NCI-H460 (cell line): ENCODE measurements at places on chromosomes 7 and 10. TPM values are rescaled to one million over a fixed set of nuclear protein-coding genes. Genes with fewer than 3 reads are reported as not detected.

- no peak for DNase-seq
Measured at GRCh38 chr10:51273574-51273973, 199.3 kb downstream of the PRKG1 start.

GRCh38 chr7:16411391-16411790 is 9.9 kb downstream of the CRPPA start:
- DNase-seq = peak; percentile 31

GRCh38 chr10:122374859-122375678 is 561 bp downstream of the PLEKHA1 start:
- DNase-seq = peak; percentile 17

GRCh38 chr10:95309958-95310357 is 19.2 kb upstream of the PDLIM1 start:
- no peak for DNase-seq

DNA sequence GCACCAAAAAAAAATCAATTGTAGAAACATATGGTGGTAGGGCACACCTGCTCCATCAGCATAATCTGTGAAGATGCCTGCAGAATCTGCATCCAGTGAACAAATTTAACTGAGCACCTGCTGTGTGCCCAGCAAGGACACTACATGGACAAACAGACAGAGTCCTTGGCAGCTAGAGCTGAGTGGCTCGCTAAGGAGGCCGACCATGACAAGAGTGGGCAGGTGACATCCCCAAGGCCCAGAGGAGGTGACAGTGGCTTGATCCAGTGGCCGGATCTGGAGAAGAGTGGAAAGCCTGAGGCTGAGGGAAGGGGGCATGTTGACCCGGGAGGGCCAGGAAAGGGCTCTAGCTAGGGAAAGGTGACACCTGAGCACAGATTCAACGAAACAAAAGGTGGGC is 68.1 kb downstream of the MAD1L1 start:
- no peak for DNase-seq

GRCh38 chr7:94169682-94170081 is 165.5 kb upstream of the BET1 start:
- no peak for DNase-seq

DNA sequence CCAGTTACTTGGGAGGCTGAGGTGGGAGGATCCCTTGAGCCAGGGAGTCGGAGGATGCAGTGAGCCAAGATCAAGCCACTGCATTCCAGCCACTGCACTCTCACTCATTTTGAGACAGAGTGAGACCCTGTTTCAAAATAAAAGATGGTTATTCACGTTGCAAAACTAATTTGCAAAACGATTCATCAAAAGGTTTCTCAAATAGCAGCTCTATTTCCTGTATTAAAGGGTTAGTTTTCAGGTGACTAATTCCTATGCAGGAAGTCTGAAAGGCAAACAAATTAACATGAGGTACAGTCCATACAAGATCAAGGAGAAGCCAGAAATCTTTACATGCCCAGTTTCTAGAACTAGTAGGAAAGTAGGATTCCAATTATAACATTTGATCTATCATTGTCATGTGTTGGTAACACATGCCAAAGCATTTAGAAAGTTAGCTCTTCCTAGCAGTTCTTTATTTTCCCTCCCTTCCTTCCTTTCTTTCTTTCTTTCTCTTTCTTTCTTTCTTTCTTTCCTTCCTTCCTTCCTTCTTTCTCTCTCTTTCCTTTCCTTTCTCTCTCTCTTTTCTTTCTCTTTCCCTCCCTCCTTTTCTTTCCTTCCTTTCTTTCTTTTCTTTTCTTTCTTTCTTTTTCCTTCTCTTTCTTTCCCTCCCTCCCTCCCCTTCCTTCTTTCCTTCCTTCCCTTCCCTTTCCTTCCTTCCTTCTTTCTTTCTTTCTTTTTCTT is 49.3 kb downstream of the DENND2A start:
- no peak for DNase-seq

- DNase-seq = no peak
Measured at GRCh38 chr10:65335311-65335710, 1590.5 kb upstream of the LRRTM3 start.

DNA sequence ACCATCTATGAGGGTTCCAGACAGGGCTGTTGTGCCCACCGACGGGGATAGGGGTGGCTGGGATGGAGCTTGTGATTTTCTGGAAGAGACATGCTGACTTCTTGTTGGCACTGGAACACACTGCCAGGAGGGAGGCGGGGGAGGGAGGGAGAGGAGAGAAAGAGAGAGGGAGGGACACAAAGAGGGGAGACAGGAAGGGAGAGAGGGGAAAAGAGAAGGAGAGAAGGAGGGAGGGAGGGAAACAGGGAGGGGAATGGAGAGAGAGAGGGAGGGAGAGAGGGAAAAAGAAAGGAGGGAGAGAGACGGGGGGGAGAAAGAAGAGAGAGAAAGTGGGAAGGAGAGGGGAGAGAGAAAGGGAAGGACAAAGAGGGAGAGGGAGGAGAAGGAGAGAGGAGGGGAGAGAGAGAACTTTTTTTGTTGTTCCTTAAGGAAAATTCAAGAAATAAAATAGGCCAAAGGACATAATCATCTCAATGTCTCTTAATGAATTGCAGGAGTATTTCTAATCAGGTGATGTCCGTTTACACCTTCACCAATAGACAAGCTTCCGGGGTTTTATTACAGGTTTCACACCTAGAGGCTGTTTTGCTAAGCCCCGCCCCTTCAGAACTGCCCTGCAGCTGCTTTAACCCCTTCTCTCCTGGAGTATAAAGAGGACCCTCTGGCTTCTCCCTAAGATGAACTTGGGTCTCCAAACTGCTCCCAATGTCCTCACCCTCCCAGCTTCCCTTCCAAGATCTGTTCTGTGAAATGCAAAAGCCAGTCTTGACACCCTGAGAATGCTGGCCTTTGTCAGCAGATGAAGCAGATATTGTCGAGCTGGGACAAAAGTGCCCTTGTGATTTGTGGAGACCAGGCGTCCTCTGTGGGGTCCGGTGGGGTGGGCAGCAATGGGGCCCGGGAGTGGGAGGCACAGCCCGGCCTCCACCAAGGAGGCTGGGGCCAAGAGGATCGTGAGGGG is 82.0 kb upstream of the GTF2IRD1 start:
- no peak for DNase-seq

DNA sequence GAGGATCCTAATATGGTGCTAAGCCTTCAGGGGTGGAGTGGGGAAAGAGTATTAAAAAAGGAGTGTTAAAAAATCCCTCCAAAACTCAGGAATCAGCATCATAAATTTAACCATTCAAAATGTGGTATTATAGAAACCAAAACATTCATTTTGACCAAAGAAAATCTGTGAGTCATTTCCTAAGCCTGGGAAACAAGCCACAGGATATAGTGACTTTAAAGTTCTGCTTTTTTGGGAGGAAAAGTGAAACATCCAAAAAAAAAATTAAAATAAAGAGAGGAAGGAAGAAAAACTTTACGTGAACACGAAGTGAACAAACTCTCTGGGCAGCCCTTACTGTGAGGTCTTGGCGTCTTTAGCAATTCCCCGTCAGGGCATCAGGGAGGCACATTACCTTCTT is 74.0 kb upstream of the GSDME start:
- no peak for DNase-seq

- DNase-seq = no peak
Measured at GRCh38 chr7:44077681-44078091, 4.6 kb downstream of the POLM start.

GRCh38 chr7:157554393-157555238 is 217.8 kb downstream of the DNAJB6 start:
- no peak for DNase-seq

GRCh38 chr7:155265961-155266360 is 31.7 kb upstream of the INSIG1 start:
- no peak for DNase-seq

DNA sequence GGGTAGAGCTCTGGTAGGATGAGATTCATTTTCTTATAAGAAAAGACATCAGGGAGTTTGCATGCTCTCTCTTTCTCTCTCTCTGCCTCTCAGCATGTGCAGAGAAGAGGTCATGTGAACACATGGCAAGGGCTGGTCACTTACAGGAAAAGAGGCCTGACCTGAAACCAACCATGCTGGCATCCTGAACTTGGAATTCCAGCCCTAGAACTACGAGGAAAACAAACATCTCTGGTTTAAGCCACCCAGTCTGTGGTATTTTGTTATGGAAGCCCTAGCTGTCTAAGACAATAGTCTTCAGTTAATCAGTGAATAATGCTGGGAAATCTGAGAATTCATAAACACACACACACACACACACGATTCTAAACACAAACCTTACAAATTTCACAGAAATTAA is 1104.2 kb upstream of the LRRN3 start:
- DNase-seq = no peak

DNA sequence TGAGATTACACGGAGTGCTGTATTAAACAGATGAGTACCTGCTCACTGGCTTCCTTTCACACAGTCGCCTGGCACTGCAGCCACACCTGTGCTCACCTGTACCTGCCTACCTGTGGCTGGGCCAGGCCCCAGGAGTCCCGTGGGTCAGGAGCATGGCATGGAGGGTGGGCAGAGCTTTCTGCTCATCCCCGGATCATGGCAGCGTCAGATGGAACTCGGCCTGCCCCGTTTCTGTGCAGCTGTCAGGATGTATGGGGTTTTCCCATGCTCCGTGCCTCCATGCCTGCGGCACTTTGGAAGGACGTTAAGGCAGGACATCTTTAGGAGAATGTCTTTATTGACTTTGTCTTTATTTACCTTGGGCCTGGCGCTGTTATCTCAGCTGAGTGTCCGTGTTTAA is 112.2 kb downstream of the MGMT start:
- DNase-seq = no peak

GRCh38 chr7:16014031-16014430 is 327.5 kb upstream of the MEOX2 start:
- DNase-seq = no peak

GRCh38 chr10:94108200-94108599 is 114.5 kb downstream of the PLCE1 start:
- DNase-seq = no peak

DNA sequence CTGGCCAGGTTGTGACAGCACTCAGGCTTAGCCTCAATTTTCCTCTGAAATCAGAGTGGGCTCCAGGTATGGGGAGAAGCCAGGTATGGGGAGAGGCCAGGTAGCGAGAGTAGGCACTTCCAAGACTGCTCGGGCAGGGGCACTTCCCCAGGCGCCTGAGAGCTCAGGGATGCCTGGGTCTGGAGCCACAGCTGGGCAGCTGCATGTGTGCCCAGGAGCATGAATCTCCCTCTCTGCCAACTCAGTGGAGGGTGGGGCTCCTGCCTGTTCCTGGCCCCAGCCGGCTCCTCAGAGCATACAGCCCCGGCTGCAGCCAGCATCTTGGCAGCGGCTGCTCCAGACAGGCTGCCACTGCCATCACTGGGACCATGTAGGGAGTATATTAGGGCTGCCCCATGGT is 313.9 kb downstream of the AUTS2 start:
- DNase-seq = no peak

DNA sequence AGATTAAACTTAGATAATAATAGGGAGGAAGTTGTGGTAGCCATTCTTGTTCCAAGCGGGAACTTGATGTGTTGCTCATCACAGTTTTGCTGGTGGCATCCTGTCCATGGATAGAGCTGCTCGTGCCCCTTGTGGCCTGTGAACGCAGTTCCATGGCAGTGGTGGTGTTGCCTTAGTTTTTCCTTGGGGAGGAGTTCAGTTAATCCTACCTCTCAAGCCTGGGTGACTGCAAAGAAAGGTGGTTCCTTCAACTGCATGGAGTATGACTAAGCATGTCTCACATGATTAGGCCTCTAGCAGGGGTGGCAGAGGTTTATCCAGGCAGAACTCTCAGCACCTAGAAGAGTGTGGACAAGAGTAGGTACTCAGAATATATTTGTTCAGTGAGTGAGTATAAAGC is 99.7 kb downstream of the MAPK8 start:
- no peak for DNase-seq

- peak; percentile 65 for DNase-seq
Measured at GRCh38 chr10:24920907-24921881, 31.2 kb downstream of the PRTFDC1 start.

GRCh38 chr10:36496758-36497157 is 628.6 kb upstream of the ANKRD30A start:
- DNase-seq = no peak

DNA sequence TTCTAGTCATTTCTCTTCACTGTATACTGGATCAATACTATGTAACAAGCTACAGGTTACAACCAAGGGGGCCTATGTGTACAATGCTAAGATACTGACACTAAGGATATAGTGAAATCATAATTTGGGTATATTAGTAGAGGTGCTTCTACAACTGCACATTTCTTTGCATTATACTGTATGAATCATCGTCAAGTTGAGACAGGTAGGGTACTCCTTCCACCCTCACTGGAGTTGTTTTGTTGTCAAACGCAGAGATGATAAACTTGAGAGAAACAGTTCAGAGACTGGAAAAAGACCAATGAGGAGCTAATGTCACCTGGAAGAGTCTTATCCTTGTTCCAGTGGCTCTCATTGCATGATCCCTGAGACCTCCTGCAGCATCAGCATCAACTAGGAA is 208.2 kb upstream of the PRPS1L1 start:
- DNase-seq = no peak

Gene SPAG6
- not detected in 2 replicates for total RNA-seq

Gene ADARB2
- 1.6 and 1.9 TPM in 2 replicates for total RNA-seq

Gene NPC1L1
- total RNA-seq = 0.09 TPM in 1 of 2 replicates, not detected in the other

Gene GNAT3
- not detected in 2 replicates for total RNA-seq

Gene PLEKHS1
- not detected in 2 replicates for total RNA-seq

Gene WEE2
- 0.27 TPM in 1 of 2 replicates, not detected in the other for total RNA-seq

Gene ACTL6B
- not detected in 2 replicates for total RNA-seq

Gene TRPV5
- total RNA-seq = not detected in 2 replicates

Gene JMJD1C
- total RNA-seq = 65.5 and 66.0 TPM in 2 replicates
